Cortex of kidney (tissue), 1 donor: ENCODE measurements at places on chromosomes 6 and 20.

- DNase-seq = no peak
Observed at GRCh38 chr6:56732517-56732916, 89.8 kb upstream of the DST start.

DNA sequence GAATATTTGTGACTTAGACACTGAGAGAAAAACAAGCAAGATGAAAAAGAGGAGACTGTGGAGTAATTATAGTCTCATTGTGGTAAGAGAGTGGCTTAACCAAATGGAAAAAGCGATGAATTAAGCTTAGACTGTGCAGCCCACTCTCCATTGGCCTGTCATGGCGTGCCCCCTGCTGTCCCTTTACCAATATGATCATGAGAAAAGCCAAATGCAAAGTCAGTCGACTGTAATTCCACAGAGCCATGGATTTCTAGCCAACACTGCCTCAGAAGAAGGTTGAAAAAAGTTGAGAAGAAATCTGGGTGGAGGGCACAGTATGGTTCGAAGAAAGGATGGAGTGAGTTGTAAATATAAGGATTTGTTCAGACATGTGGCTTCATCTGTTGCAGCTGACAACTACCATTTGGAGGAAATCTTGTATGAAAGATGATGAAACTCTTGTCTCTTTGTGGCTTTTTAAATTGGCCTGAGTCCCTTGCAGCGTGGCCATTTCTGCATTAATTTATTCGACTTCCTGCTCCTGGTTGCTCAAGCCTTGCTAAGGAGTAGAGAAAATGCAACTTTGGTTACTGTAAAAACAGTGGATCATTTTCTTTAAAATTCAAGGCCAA is 251.4 kb downstream of the DOK5 start:
- DNase-seq = no peak

- DNase-seq = no peak
Observed at GRCh38 chr6:81293896-81294295, 458.6 kb downstream of the TENT5A start.

- no peak for DNase-seq
Observed at GRCh38 chr20:56778765-56779195, 149.7 kb downstream of the TFAP2C start.

GRCh38 chr20:53905019-53905819 is 165.2 kb downstream of the BCAS1 start:
- DNase-seq = no peak

DNA sequence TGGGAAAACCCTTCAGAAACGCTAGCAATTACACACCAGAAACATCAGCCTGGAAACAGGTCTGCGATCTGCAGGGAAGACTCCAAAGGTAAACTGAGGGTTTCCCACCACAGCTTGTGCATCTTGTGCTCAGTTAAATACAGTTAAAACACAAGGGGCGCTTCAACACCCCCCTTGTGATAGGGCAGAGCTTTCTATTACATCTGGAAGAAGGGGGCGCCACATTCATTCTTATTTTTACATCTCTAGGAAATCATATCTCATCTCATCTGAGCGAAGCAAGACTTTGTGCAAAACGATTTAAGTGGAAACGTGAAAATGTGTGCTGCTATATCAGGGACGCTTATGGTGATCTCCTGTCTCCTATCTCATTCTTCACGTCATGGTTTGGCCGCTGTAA is 58.5 kb downstream of the PRND start:
- DNase-seq = no peak

GRCh38 chr20:775679-776135 is 7.4 kb upstream of the SLC52A3 start:
- no peak for DNase-seq

DNA sequence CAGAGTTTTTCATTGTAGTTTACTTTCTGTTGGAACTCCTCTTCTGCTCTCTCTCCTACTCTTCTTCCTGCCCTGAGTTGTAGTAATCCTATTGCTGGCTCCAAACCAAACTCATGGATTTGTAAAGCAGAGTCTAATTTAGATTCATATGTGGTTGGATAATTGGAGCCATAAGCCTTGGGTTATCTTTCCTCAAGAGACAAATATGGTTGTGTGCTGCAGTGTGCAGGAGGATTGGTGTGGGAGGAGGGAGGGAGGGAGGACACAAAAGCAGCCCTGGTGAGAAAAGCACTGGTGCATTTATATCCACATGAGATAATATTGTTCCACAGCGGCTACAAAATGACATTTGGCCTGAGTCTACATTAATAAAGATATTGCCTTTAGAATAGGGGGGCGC is 4.2 kb downstream of the HLA-G start:
- DNase-seq = no peak

DNA sequence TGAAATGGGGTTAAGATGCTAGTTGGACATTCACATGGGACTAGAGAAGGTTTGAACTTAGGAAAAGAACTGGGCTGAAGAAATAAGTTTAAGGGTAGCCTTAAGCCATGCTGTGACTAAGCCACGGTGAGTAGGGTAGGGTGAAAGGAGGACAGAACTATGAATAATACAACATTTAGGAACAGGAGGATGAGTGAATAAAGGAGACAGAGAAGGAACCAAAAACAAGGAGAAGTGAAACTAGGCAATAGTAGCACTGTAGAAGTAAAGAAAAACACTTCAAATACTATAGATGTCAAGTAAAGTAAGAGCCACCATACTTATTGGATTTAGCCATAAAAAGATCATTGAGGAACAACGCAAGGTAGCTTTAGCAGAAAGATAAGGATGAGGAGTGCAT is 111.2 kb downstream of the KCNQ5 start:
- DNase-seq = no peak

DNA sequence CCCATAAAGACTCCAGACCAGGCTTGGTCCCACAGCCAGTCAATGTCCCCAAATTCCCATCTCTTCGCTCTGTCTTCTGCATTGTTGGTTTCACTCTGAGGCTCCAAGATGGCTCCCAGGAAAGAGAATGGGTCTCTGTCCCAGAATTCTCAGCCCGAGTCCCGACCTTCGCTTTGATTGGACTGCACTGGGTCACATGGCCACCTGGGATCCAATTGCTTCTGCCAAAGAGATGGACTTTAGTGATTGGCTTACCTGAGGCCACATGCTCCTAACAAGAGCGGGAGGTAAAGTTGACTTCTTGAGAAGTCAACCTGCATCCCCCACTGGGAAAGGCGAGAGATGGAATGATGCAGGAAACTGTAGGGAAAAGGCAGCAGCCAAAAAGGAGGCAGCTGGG is 104.7 kb upstream of the PMEPA1 start:
- no peak for DNase-seq

DNA sequence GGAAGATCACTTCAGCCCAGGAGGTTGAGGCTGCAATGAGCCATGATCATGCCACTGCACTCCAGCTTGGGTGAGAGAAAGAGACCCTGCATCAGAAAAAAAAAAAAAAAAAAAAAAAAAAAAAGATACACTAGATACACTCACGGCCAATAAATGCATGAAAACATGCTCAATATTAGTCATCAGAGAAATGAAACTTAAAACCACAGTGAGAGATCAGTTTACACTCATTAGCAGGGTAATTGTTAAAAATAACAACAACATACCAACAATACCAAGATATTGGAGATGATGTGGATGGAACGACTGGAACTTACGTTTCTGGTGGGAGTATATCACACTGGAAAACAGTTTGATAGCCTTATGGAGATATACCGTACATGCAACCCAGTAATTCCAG is 29.9 kb downstream of the HS3ST5 start:
- DNase-seq = no peak

DNA sequence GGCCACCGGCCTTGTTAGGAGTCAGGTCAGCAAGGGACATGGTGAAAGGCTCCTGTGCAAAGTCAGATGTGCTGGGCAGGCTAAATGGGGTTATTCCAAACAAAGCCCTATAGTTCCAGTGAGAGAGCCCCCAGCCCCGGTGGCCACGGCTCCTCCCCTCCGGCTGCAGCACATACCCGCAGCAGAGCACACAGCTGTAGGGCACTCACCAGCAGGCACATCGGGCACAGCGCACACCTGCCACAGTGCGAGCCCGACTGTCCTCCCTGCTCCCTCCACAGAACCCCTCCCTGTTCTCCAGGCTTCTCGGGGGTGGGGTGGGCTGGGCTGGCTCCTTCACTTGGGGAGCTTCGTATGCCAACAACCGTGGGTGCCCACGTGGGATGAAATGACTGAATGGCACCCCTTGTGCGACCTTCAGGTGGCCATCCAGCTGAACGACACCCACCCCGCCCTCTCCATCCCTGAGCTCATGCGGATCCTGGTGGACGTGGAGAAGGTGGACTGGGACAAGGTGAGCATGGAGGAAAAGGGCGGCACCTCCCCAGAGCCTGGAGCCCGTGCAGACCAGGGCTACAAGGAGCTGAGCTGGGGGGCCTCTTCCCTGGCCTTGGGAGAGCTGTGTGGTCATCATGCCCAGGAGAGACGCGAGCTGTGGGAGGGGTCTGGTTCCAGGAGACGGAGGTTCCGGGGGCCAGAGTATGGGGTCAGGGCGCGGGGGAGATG is 30.9 kb downstream of the PYGB start:
- DNase-seq = no peak

GRCh38 chr20:46827718-46828458 is 66.8 kb upstream of the EYA2 start:
- no peak for DNase-seq

DNA sequence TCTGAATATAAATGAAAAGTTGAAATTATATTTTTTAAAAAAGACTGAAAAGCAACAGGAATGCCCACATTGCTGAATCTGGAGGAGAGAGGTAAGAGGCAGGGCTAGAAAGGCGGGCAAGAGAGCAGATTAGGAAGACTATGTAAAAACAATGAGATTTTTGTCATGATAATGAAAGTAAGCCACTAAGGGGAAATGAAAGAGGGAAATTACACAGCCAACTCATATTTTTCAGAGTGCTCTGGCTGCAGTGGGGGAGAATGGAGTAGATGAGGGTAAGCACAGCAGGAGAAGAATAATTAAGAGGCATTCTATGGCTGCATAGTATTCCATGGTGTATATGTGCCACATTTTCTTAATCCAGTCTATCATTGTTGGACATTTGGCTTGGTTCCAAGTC is 281.9 kb downstream of the PKHD1 start:
- DNase-seq = no peak

- DNase-seq = no peak
Observed at GRCh38 chr6:158755636-158756035, 63.5 kb downstream of the EZR start.

DNA sequence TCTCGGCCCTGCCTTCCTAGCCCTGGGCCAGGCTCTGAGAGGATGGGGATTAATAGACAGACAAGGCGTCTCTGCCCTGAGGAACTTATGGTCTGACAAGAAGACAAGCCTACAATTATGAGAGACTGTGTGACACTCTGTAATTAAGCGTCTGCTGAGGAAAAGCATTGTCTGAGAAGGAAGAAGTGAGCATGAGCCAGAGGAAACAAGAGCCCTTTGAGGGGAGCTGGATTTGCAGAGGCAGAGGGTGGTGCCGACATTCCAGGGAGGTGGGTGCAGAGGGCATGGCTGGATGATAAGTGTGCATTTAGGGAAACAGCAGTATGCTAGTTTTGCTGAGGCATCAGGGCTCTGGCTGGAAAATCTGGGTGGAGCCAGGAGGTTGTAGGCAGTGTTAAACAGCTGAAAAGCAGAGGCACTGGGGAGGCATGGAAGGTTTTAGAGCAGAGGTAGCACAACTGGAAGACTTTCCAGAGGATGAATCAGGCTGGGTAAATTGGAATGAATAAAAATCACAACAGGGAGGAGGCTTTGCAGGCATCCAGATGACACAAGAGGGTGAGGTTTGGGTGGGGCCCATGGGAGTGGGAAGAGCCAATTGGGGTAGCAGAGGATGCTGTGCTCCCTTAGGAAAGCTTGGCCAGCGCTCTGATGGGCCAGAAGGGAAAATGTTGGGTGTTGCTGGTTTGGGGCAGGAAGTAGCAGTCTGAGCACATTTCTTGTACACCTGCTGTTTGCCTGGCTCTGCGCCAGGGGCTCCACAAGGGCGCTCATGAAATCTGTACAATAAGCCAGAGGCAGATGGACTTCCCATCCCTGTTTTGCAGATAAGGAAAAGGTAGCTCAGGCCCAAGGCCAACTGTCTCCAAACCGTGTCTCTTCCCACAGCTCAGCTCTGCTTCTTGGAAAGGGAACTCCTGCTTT is 74.0 kb upstream of the MYL9 start:
- no peak for DNase-seq

DNA sequence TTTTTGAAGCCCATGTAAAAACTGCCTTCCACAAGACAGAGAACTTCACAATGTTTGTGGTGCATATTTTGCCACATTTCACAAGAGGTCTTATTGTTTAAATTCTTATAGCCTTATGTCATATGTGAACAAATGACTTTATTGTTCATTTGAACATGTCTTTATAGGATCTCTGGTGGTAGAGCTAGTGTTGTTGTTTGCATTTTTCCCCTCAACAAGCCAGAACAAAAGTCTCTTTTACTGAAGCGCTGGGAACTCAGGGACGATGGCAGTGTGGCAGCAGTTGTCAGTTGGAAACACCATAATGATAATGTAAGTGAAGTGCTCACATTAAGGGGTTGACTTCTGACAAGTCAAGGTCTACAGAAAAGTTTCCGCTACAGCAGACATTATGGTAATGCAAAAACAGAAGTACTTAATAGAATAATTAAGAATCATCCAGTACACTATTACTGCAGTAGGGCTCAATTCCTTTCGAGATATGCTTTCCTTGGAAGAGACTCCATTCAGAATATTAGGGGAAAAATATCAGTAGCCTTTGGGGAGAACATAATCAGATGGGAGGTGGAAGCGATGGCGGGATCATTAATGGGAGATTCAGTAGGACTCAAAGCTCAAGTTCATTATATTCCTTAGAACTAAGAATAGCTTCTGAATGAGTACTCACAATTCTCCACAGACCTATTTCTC is 180.0 kb downstream of the GJA10 start:
- DNase-seq = no peak

DNA sequence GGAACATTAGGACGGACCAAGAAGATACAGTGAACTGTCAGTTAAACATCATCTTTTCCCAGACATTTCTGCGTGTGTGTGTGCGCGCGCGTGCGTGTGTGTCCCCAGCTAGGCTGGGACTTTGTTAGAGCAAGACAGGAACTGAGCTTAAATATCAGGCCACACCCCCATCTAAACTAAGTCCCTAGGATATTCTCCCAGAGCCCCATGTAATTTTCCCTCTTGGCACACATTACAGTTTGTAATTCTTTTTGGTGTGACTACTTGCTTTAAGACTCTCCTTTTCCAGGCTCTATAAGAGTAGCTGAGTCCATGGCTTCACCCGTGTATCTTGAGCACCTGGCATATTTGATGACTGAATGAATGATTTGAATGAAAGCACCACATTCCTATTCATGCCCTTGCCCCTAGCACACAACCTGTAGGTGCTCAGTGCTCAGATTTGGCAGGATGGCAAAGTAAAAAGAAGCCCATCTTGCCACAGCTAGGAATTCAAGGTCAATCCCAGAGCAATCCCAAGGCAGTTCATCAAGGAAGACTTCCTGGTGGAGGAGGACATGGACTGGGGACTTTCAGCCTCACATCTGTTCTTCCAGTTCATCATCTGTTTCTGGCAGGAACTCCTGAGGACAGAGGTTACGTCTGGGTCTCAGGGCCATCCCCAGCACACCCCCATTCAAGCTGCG is 69.2 kb downstream of the MRPL14 start:
- no peak for DNase-seq
